Neural crest cell (in vitro differentiated cells): ENCODE measurements at places on chromosomes 7 and 10. TPM values are rescaled to one million over a fixed set of nuclear protein-coding genes. Genes with fewer than 3 reads are reported as not detected.

DNA sequence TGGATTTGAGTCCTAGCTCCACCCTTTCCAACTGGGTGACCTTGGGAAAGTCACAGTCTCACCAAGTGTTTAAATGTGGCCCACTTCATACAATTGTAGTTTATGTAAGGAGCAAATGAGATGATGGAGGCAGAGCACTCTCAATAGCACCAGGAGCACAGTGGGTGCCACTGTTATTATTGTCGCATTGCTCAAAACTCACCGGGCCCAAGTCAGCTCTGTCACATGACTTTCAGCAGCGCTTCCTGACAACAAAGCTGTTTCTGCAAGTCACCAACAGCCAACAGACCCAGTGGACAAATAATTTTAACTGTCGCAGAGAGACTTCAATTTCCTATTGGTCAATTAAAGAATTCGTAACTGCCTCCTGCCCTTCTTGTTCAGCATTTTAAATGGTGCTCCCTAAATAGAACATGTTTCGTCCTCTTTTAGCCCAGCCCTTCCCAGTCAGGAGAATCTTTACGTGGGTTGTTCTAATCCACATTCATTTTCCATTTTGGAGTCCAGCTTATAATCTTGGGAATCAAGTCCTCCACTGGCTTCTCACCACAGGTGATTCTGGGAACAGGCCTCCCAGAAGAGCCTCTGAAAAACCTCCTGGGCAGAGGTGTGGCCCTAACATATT lies 415.6 kb upstream of the NPVF start:
- H3K4me3 ChIP-seq = no peak overlapping the region
- H3K27me3 ChIP-seq = no peaks in the 10 kb centered on the region
- no peak for DNase-seq
- no peaks in the 10 kb centered on the region for H3K36me3 ChIP-seq
- H3K4me1 ChIP-seq = peaks cover 17% of the 10 kb centered on the region

GRCh38 chr10:88270061-88270808 lies 312.9 kb downstream of the RNLS start:
- no peak for DNase-seq
- no peaks in the 10 kb centered on the region for H3K27me3 ChIP-seq
- H3K27ac ChIP-seq = peak overlapping the region; percentile 14

DNA sequence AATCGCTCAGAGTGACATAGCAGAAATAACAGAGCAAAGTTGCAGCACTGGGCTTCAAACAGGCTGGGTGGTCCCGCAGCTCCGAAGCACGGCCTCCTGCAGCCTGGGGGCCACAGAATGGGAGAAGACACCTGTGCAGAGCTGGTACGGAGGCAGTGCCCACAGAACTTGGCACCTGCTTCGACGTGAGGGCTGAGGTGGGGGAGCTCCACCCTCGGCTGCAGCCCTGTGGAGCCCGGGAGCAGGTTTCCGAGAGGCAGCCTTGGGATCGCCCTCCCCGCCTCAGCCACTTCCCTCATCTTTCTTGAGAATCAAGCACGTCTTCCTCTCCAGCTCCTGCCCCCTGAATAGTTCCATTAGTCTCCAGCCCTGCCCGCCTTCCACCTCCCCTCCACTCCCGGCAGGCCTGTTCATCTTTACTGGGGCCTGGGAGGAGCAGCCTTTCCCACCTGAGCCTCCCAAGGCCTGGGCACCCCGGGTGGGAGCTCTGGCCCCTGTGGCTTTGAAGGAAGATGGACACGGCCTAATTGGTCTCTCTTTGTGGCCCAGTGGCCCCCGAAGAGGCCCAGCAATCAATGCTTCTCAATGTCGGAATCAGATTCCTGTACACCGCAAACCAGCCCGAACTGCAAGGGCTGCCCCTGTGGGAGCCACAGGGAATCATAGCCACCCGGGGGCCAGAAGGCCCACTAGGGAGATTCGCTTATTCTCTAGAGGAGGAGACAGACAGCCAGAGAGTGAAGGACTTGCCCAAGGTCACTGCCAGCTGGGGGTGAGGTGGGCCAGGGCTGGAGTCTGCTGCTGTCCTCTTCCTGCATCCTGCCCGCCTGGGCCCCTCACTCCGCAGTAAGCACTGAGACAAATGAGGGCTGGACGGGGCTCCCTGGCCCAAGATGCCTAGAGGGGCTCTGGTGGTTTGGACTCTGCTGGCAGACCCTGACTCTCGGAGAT lies 17.0 kb upstream of the PCBD1 start:
- H3K4me1 ChIP-seq = peaks cover 6% of the 10 kb centered on the region
- H3K27me3 ChIP-seq = no peaks in the 10 kb centered on the region
- H3K4me3 ChIP-seq = no peak overlapping the region
- H3K27ac ChIP-seq = no peak overlapping the region

The ASAH2 gene
- total RNA-seq = 5.9 and 6.9 TPM in 2 replicates

GRCh38 chr10:113822174-113822573 lies 31.7 kb downstream of the DCLRE1A start:
- no peak overlapping the region for H3K27ac ChIP-seq
- H3K4me3 ChIP-seq = no peak overlapping the region
- no peaks in the 10 kb centered on the region for H3K36me3 ChIP-seq
- no peaks in the 10 kb centered on the region for H3K27me3 ChIP-seq

- H3K4me1 ChIP-seq = no peaks in the 10 kb centered on the region
- no peak overlapping the region for H3K27ac ChIP-seq
- no peak for DNase-seq
Observed at GRCh38 chr10:130361351-130362105, 225.3 kb downstream of the GLRX3 start.

GRCh38 chr7:12638851-12639456 lies 48.5 kb upstream of the ARL4A start:
- H3K27me3 ChIP-seq = no peaks in the 10 kb centered on the region
- H3K4me3 ChIP-seq = no peak overlapping the region
- no peaks in the 10 kb centered on the region for H3K36me3 ChIP-seq
- no peak for DNase-seq

DNA sequence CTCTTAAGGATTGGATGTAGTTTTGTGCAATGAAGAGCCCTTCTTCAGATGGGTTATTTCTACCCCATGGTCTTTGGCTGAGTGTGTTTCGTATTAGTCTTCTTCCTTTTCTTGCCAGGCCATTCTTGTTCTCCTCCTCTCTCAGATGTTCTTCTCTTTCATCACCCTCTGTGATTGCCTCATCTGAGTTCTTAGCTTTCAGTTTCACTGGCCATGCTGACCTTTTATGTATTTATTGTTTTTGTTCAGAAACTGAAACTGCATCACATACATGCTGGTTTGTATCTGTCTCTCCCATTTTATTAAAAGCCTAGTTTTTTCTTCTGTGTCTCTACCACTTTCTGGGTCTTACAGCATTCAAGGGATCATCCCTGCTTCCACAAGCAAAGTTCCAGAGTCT lies 21.7 kb upstream of the PCGF5 start:
- no peak overlapping the region for H3K4me3 ChIP-seq
- H3K27ac ChIP-seq = no peak overlapping the region
- DNase-seq = no peak
- H3K4me1 ChIP-seq = no peaks in the 10 kb centered on the region
- H3K36me3 ChIP-seq = no peaks in the 10 kb centered on the region

The TMEM176A gene
- 2.0 TPM in 2 replicates for total RNA-seq

DNA sequence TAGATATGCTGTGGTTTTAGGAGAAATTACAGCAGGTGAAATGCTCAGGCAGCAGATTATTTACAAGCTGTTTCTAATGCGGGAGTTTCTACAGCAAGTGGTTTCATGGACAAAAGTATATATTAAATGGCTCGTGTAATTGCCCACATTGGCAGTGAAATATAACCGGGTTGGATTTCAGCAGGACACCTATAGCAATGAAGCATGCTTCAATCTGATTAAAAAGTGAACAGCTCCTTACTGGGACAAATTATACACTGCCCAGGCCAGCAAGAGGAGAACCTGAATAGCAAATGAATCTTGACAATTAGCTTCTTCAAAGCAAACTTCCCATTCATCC lies 35.2 kb upstream of the LYZL1 start:
- H3K36me3 ChIP-seq = no peaks in the 10 kb centered on the region
- peaks cover 73% of the 10 kb centered on the region for H3K4me1 ChIP-seq
- no peak for DNase-seq
- H3K27ac ChIP-seq = no peak overlapping the region
